ENCODE measurements at places on chromosomes 4 and X. TPM values are rescaled to one million over a fixed set of nuclear protein-coding genes. Genes with fewer than 3 reads are reported as not detected.

DNA sequence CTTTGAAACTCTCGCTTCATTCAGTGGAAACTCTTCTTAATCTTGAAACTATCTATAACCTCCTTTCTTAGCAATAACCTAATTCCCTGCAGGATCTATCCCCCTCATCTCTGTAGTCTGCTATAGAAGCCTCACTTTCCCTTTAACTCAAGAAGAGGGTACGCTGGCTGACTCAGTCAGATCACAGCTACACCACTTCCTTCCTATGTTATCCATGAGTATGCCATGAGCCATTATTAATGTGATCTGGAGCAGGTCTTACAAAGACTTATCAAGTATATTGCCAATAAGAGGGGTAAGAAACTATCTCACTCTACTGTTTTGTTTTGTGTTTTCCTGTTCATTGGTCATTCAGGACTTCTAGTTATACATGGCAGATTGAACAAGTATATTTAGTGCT lies 165.3 kb downstream of the PJA1 start:
- H3K4me1 ChIP-seq: peaks cover 28% of the 10 kb centered on the region
- H3K4me3 ChIP-seq: no peak overlapping the region
- no peaks in the 10 kb centered on the region for H3K36me3 ChIP-seq
- no peaks in the 10 kb centered on the region for H3K27me3 ChIP-seq
- DNase-seq: no peak

DNA sequence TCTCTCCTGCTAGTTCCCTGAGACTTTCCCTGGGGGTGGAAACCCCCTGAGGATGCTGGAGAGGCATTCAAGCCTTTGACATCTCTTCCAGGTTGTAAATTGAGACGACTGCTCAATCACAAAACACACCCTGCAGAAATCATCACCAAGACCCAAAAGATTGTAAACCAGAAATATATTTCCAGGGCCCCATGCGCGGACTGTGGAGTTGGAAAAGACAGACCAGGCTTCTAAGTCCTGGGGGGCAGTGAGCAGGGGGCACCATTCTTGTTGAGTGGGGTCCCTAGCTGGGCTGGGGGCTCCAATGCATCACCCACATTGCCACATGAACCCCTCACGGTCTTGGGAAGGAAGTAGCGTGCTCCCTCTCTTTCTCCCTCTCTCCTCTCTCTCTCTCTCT lies 87.9 kb upstream of the C4orf50 start:
- no peak overlapping the region for H3K27ac ChIP-seq
- DNase-seq: no peak
- H3K4me1 ChIP-seq: peaks cover 3% of the 10 kb centered on the region

The CNGA2 gene
- total RNA-seq: not detected

GRCh38 chrX:109914114-109914849 lies 88.6 kb upstream of the TMEM164 start:
- H3K4me3 ChIP-seq: no peak overlapping the region
- H3K27me3 ChIP-seq: no peaks in the 10 kb centered on the region
- H3K36me3 ChIP-seq: no peaks in the 10 kb centered on the region
- no peaks in the 10 kb centered on the region for H3K4me1 ChIP-seq
- DNase-seq: no peak
- H3K27ac ChIP-seq: no peak overlapping the region

GRCh38 chr4:5945171-5945570 lies 52.3 kb upstream of the CRMP1 start:
- no peak for DNase-seq
- H3K4me1 ChIP-seq: peaks cover 12% of the 10 kb centered on the region
- no peak overlapping the region for H3K27ac ChIP-seq
- no peak overlapping the region for H3K4me3 ChIP-seq
- H3K27me3 ChIP-seq: peaks cover 36% of the 10 kb centered on the region
- peaks cover 2% of the 10 kb centered on the region for H3K36me3 ChIP-seq

DNA sequence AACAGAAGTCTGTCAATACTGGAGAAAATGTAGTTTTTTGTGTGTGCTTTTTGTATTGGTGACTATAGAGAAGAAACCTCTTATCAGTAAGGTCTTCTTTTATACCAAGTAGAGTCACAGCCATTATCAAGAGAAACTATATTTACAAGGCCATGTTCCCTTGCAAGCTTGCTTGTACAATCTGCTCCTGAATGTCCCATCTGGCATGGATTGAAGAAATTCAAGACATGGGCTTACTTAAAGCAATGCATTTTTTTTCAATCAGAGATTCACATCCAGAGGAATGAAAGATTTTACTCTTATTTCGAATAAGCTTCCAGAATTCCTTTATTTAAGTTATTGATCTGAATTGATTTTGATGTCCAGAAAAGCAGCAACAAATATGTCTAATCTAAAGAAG lies 537.3 kb upstream of the RPS6KA3 start:
- H3K4me3 ChIP-seq: no peak overlapping the region
- no peak overlapping the region for H3K27ac ChIP-seq
- no peak for DNase-seq
- no peaks in the 10 kb centered on the region for H3K36me3 ChIP-seq
- peaks cover under 1% of the 10 kb centered on the region for H3K27me3 ChIP-seq

DNA sequence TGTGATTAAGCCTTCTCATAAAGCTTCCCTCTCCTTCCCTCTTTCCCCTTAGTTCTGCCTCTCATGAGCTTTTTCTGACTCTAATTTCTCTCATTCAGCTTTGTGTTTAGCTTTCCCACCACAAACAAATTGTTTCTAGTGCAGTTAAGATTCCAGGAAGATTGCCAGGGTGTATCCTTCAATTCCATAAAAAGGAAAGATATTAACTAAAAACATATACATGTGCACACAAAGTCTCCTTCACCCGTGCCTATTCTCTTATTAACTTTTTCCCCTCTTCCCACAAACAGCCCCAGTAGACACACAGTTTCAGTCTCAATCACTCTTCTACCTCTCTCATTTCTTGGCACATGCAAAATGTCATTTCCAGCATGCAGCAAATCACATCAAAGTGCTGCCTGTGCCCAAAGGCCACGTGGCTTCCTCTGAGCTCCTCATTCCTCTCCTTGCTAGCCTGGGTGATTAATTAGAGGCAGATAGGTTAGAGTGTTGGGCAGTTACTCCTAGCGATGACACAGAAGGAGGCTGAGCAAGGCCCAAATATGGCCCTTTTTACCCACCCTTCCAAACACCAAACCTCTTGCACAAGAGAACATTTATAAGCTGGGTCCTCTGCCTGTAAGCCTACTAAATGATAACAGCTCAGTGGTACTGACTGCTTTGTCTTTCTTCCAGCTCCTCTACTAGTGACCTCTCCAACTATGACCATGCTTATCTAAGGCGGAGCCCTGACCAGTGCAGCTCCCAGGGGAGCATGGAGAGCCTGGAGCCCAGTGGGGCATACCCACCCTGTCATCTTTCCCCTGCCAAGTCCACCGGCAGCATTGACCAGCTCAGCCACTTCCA lies 159.6 kb downstream of the SOWAHB start:
- H3K27me3 ChIP-seq: no peaks in the 10 kb centered on the region
- no peak for DNase-seq
- H3K27ac ChIP-seq: peak overlapping the region; percentile 82
- peaks cover 6% of the 10 kb centered on the region for H3K36me3 ChIP-seq
- peaks cover 44% of the 10 kb centered on the region for H3K4me1 ChIP-seq
- no peak overlapping the region for H3K4me3 ChIP-seq

DNA sequence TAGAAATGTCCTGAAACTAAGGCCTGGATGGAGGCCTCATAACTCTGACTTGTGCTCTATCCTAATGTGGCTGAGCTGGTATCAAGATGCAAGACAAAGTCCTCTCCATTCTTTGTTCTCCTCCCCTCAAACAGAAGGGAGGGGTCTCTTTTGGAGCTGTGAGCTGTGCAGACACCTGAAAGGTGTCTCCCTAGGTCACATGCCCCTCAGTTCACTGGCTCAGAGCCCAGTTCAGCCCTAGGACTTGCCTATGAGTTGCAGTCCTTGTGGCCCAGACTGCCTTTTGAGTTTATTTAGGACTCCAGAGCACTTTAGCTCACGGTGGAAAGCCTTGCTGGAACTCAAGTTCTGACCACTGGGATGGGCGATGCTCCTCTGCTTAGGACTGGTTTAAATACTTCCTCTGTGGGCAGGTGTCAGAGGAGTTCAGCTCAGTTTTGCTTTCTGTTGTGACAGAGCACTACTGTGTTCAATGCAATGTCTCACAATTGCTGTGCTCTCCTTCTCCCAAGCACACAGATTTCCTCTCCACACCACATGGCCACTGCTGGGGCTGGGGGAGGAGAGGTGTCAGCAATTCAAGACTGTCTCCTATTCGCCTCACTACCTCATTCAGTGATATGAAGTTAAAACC lies 84.8 kb upstream of the ZNF827 start:
- H3K27ac ChIP-seq: no peak overlapping the region
- no peaks in the 10 kb centered on the region for H3K36me3 ChIP-seq
- no peak overlapping the region for H3K4me3 ChIP-seq

The TMSB4X gene
- 3,180 TPM for total RNA-seq

DNA sequence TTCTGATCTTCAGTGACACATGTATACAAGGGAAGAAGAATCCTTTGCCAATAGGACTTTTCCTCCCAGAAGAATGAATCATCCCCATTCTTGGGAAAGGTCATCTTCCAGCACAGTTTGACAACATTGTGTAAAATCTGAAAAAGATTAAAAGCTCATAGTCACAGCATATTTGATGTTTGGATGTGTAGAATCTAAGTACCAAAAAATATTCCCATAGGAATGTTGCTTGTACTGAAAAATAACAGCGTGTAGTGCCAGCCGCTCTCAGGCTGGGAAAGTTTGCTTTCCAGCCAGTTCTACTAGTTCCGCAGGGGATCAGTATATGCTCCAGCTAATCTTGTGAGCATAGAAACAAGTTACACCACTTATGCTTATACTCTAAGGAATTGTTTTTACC lies 74.7 kb upstream of the IL13RA1 start:
- no peaks in the 10 kb centered on the region for H3K27me3 ChIP-seq
- DNase-seq: no peak
- H3K4me1 ChIP-seq: peaks cover 15% of the 10 kb centered on the region
- no peak overlapping the region for H3K4me3 ChIP-seq
- H3K36me3 ChIP-seq: no peaks in the 10 kb centered on the region

The FABP2 gene
- total RNA-seq: not detected

The P2RY8 gene
- total RNA-seq: not detected

- no peaks in the 10 kb centered on the region for H3K27me3 ChIP-seq
- H3K4me3 ChIP-seq: no peak overlapping the region
- H3K4me1 ChIP-seq: no peaks in the 10 kb centered on the region
These were observed 731.9 kb upstream of the PCDH10 start for GRCh38 chr4:132417220-132417619.

- no peak overlapping the region for H3K4me3 ChIP-seq
- H3K27me3 ChIP-seq: peaks cover 6% of the 10 kb centered on the region
- no peak for DNase-seq
- peaks cover 7% of the 10 kb centered on the region for H3K4me1 ChIP-seq
- no peak overlapping the region for H3K27ac ChIP-seq
These were observed 440.3 kb upstream of the AADAT start for GRCh38 chr4:170529748-170530722.

DNA sequence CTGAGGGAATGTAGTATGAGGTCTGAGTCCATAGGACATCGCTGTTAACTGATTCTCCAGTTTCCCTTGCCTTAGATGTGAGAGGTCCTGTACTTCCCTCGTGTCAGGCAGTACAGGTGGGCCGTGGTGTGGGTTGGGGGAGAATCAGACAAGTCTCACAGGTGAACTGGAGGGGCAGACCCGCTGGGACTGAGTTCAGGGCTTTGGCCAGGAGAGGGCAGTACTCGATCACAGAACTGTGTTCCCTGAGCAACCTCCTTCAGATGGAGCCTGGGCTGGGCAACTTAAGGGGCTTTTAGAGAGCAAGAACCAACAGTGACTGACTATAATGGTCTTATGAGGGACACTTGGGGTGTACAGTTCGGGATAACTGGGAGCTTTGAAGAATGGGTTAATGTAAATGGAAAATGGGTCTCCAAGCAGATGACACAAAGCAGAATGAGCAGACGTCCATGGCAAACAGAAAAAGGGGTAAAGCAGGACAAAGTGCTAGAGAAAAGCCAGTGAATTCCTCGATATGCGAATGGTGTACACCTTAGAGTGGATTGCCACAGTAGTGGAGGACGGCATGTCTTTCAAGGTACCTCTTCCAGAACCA lies 83.6 kb downstream of the CCNG2 start:
- no peak overlapping the region for H3K27ac ChIP-seq
- H3K4me3 ChIP-seq: no peak overlapping the region
- no peak for DNase-seq
- no peaks in the 10 kb centered on the region for H3K4me1 ChIP-seq

GRCh38 chrX:46831765-46832327 lies 5.0 kb upstream of the RP2 start:
- no peak overlapping the region for H3K27ac ChIP-seq
- no peaks in the 10 kb centered on the region for H3K36me3 ChIP-seq
- peaks cover 4% of the 10 kb centered on the region for H3K4me1 ChIP-seq
- H3K27me3 ChIP-seq: no peaks in the 10 kb centered on the region
- no peak overlapping the region for H3K4me3 ChIP-seq
- DNase-seq: no peak

- peaks cover 16% of the 10 kb centered on the region for H3K4me1 ChIP-seq
- H3K27ac ChIP-seq: peak overlapping the region; percentile 89
- H3K36me3 ChIP-seq: no peaks in the 10 kb centered on the region
- H3K4me3 ChIP-seq: peak overlapping the region; percentile 81
- H3K27me3 ChIP-seq: no peaks in the 10 kb centered on the region
These were observed 3.4 kb downstream of the MAML3 start for GRCh38 chr4:140150636-140150885.

DNA sequence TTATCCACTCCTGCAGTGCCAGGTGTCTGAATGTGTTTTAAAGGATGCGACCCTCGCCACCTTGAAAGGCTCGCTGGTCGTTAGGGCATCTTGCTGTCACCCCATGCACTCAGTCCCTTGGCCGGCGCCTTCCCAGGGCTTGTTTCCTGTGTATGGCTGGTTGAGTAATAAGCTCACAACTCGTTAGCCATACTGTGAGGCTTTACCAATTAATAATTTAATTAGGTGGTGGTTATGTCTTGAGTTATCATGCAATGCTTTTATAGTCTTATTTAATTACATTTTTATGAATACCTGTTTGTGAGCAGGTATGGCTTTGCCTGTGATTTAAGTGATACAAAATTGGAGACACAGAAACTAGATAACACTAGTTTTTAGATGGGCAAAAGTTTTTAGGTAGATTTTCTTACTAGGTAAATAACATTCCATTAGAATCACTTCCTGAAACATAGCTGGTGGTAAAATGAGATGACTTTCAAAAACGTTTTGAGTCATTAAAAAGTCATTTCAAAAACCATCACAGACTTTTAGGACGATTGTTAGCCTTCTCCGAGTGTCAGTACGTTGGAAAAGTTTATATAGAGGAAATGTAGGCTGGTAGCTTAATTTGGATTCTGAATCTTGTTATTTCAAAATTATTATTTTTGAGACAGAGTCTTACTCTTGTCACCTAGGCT lies 18.2 kb downstream of the PTTG2 start:
- H3K27ac ChIP-seq: peak overlapping the region; percentile 57
- peaks cover 46% of the 10 kb centered on the region for H3K4me1 ChIP-seq
- no peaks in the 10 kb centered on the region for H3K27me3 ChIP-seq
- peak overlapping the region; percentile 74 for H3K4me3 ChIP-seq
- DNase-seq: no peak

GRCh38 chr4:6885953-6886557 lies 23.6 kb upstream of the TBC1D14 start:
- H3K27ac ChIP-seq: peak overlapping the region; percentile 81
- peaks cover 15% of the 10 kb centered on the region for H3K36me3 ChIP-seq
- H3K4me1 ChIP-seq: peaks cover 17% of the 10 kb centered on the region

- H3K27ac ChIP-seq: no peak overlapping the region
- H3K27me3 ChIP-seq: peaks cover 32% of the 10 kb centered on the region
- H3K4me1 ChIP-seq: no peaks in the 10 kb centered on the region
- no peak for DNase-seq
These were observed 21.8 kb downstream of the SHOX start for GRCh38 chrX:652341-652741.

GRCh38 chrX:25154168-25154567 lies 138.4 kb upstream of the ARX start:
- H3K4me1 ChIP-seq: peaks cover 16% of the 10 kb centered on the region
- H3K27ac ChIP-seq: no peak overlapping the region
- peaks cover 23% of the 10 kb centered on the region for H3K27me3 ChIP-seq
- no peak for DNase-seq
- no peaks in the 10 kb centered on the region for H3K36me3 ChIP-seq
